Heart right ventricle (tissue), 16 donors: ENCODE measurements at places on chromosomes 16 and 17. TPM values are rescaled to one million over a fixed set of nuclear protein-coding genes. Genes with fewer than 3 reads are reported as not detected.

DNA sequence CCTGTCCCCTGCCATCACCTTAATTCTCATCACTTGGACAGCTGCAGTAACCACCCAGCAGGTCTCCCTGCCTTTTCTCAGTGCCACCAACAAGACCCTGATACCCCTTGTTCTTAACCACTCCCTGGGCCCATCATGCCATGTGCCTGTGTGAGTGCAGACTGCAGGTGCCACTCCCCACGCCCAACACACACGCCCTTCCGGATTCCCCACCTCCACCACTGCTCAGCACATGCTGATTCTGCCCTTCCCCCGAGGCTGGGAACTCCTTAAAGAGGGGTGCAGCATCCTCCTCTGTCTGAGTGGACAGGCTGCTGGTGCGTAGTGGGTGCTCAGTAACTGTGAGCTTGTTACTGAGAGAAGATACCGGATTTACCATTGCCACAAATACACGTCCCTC, 52.4 kb downstream of the PLD6 start:
- no peak for DNase-seq

Gene PARD6A
- 5.8 TPM for polyA plus RNA-seq

DNA sequence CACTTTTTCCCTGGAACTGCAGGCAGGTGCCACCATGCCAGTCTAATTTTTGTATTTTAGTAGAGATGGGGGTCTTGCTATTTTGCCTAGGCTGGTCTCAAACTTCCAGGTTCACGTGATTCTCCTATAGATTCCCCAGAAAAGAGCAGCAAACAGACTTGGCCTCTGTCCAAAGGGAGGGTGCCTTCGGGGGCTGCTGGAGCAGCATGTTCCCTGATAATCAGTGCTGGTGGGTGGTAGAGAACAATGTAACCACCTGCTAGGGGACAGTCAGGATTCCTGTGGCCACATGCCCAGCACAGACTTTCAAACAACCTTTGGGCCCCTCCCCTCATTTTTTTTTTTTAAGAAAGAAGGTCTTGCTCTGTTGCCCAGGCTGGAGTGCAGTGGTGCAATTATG, 14.2 kb upstream of the CCNF start:
- DNase-seq: no peak

DNA sequence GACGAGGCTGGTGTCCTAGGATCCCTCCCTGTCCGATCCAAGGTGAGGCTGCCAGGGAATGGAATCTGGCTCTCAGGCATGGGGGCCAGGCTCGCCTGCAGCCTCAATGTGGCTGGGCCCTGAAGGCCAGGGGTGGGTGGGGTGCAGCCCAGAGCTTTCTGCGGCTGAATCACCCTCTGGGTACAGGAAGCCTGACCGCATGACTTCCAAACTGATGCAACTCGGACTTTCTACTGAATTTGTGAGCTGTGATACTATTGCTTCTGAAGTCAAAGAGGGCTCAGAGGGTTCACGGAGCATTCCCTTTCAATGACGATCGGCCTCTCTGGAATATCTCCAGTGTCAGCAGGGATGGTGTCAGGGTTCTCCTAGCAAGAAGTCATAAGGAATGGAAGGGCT, 123.7 kb downstream of the METRNL start:
- peak; percentile 50 for DNase-seq

- DNase-seq: no peak
These were observed 208.2 kb downstream of the FTO start for GRCh38 chr16:53912155-53912554.

- no peak for DNase-seq
These were observed 708 bp upstream of the NFAT5 start for GRCh38 chr16:69564845-69565670.

Gene TSNAXIP1
- polyA plus RNA-seq: 0.74 TPM

DNA sequence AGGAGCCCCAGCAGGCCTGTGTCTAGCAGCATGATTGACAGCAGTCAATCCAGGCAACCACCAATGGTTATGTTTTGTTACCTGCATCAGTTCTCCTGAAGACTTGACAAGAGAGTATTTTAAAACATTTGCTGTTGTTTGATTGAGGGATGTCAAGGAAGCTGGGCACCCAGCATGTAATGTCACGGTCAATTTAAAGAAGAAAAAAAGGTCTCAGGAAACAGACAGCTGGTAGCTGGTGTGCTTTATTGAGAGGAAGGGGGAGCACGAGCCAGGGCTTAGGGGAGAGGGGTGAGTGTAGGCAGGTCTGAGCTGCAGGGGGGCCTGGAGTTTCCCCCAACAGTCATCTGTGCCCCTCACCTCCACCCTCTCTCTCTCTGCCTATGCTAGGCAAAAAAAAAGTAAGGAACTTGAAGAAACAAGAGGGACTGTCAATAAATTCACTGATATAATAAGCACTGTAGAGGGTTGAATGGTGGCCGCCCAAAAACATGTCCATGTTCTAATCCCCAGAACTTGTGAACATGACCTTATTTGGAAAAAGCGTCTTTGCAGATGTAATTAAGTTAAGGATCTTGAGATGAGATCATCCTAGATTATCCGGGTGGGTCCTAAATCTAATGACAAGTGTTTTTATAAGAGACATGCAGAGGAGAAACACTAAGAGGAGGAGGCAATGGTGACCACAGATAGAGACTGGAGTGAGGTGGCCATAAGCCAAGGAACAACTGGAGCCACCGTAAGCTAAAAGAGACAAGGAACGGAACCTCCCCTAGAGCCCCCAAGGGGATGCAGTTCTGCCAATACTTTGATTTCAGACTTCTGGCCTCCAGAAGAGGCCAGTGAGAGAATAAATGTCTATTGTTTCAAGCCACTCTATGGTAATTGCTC, 14.5 kb downstream of the TSPOAP1 start:
- no peak for DNase-seq

Gene ARL17A
- polyA plus RNA-seq: 1.8 TPM

Gene SOX8
- 0.97 TPM for polyA plus RNA-seq
